KBM-7 (cell line): ENCODE measurements at places on chromosomes 3 and 15.

- DNase-seq, result no peak
Measured at GRCh38 chr3:128411574-128412064, 55.1 kb downstream of the DNAJB8 start.

- peak; percentile 39 for DNase-seq
Measured at GRCh38 chr3:15064299-15064834, 748 bp downstream of the MRPS25 start.

DNA sequence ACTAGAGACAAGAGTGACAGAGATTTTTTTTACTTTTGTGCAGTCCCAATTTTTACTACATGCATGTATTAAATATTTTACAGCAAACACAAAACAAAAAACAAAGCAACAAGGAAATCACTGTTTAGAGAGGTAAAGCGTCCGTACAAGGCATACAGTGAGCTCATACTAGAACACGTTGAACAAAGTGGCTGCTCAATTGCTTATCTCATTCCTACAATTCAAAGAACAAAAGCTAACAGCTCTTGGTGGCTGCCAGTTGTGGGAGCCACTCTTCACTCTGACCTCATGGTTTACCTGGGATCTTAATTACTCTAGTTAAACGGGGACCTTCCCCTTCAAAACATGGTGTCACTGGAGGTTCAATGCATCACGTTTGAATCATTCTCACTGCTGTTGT is 7.6 kb upstream of the ARHGEF26 start:
- no peak for DNase-seq

DNA sequence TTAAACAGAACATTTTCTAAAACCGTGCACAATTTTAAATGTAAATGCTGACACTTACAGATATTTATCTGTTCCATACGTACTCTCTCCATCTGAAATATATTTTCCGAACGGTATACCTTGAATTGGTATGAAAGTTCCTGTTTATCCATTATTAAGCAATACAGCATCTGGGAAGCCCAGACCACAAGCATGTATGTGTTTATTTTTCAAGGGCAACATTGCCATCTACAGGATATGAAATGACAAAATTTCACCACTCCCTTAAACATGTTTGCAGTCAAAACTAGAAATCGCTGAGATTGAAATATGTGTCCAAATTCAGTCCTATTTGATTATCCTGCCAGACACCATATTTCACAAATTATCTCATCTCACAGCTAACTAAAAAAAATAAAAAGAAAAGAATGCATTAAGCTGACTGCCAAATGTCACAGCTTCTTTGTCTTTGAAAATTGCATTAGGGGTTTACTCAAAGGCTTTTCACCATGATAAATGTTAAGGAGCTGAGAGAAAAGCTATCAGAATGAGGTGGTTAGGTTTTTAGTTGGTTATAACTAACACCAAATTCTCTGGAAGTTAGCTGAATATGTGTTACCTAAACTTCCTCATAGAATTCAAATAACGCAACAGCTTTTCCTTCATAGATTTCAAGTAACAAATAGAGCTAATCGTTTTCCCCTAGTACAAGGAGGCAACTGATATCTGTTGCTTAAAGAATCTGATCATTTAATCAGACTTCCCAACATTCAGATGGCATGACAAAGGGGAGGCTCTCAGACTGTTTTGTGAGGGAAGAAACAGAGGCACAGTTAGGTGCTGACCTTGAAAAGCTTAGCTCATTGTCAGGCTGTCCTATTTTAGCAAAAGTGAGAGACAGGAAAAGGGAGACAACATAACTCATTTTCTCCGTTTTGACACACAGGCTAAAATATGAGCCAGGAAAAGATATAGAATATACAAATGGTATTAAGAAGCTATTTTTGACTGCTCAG is 533.1 kb downstream of the TBL1XR1 start:
- DNase-seq, result peak; percentile 41

DNA sequence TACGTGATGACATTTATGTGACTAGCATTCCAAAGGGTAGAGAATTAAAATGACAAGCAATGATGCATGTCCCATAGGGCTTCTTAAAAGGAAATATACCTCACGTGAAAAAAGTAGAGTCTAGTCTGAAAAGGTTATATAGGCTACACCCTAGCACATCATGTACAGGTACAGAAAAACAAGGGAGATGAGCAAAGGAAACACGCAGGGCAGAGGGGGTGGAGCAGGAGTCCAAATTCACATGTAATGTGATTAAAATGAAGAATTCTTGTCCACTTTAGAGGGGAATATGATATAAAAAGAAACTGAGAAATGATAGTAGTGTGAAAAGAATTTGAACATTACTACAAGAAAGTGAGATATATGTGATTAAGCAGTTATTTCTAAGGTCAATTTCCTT is 59.4 kb downstream of the HACD2 start:
- no peak for DNase-seq

- DNase-seq, result no peak
Measured at GRCh38 chr15:58707397-58707796, 42.1 kb downstream of the ADAM10 start.

GRCh38 chr15:58228718-58229117 is 90.5 kb downstream of the AQP9 start:
- no peak for DNase-seq

GRCh38 chr3:9897408-9898372 is 5.0 kb upstream of the IL17RE start:
- no peak for DNase-seq

GRCh38 chr15:61057830-61058529 is 171.1 kb downstream of the RORA start:
- no peak for DNase-seq

- no peak for DNase-seq
Measured at GRCh38 chr3:153072382-153072781, 89.6 kb upstream of the RAP2B start.

- no peak for DNase-seq
Measured at GRCh38 chr15:25182736-25183445, 228.1 kb downstream of the SNRPN start.

GRCh38 chr3:2391896-2392295 is 293.2 kb downstream of the CNTN4 start:
- no peak for DNase-seq

GRCh38 chr15:50627351-50628055 is 59.1 kb downstream of the TRPM7 start:
- no peak for DNase-seq

DNA sequence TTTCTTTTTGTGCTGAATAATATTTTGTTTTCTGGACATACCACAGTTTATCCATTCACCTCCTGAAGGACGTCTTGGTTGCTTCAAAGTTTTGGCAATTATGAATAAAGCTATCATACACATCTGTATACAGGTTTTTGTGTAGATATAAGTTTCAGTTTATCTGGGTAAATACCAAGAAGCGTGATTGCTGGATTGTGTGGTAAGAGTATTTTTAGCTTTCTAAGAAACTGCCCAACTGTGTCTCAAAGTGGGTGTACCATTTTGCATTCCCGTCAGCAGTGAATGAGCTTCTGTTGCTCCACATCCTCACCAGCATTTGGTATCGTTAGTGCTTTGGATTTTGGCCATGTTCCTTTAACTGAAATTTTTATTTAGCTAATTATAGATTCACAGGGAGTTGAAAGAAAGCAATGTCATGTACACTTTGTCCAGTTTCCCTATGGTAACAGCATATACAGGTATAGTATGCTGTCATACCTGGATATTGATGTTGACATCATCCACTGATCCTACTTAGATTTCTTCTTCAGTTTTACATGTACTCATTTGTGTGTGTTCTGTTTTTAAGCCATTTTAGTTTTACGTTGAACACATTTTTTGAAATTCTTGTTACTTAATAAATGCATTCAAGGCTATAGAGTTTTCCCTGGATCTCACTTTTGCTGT is 11.9 kb downstream of the ARID3B start:
- DNase-seq, result peak; percentile 88

DNA sequence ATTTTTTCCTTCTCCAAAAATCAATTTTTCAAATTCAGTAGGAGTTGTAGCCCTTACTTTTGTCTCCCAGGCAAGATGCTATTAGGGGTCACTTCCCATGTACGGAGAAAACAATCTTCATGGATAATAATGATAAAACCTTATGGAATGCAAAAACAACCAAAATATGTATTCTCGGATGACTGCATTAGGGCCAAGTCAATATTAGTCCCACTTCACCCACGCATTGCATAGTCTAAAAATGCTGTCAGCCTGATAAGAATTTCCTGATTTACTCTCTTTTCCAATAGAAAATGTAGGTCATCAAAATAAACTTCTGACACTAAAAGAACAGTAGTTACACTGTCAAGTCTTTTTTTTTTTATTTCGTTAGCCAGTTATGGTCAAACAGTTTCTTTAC is 2.7 kb downstream of the VGLL3 start:
- DNase-seq, result no peak

DNA sequence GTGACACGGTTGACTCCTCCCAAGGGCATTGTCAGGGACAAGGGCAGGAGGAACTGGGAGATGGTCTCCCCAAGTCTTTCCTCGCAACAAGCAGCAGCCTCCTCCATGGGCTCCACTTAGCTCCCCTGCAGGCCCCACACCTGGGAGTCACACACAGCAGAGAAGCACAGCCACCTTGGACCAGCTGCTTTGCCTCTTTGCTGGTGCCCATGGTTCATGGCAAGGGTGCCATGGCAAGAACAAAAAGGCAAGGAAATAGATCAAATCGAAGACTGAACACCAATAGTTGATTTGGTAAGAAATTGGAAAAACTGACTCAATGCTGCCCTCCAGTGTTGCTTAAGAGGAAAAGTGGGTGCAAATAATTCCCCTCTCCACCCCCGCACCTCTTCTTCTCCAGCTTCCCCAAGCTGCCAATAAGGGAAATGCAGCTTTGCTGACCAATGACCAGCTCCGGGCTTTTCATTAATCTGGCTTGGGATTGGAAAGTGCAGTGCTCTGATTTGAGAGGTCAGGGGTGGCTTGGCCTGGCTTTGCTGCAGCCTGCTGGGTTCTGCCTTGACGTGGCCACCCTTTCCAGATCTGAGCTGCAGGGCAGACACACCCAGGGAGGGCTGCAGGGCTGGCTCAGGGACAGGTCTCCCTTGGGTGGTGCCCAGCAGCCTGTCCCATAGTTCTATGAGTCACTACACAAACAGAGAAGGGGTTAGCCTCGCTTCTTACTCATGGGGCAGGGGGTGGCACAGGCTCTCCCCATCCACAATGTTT is 162.0 kb downstream of the KLF13 start:
- peak; percentile 93 for DNase-seq

GRCh38 chr3:122377975-122378374 is 5.1 kb downstream of the MIX23 start:
- no peak for DNase-seq
